NCI-H187 (cell line): ENCODE measurements at places on chromosomes 7 and 10.

- DNase-seq, result no peak
Measured at GRCh38 chr10:22344781-22345300, 455 bp upstream of the SPAG6 start.

DNA sequence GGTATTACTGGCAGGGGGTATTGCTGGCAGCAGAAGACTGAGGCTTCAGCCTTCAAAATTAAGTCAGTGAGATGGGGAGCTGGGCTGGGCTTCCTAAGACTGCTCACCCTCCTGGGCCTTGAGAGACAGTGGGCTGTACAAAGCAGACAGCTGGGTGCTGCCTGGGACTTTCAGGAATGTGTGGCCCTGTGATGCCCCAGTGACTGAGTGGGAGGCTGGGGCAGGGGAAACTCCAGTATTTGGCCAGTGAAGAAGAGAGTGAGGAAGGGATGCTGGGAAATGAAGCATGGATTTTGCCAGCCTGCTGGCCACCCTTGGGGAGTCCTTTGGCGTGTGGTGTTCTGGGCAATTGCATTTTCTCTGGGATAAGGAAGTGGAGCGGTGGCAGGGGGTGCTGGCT, 442 bp downstream of the ANKRD2 start:
- no peak for DNase-seq

- no peak for DNase-seq
Measured at GRCh38 chr7:22821702-22822485, 755 bp downstream of the TOMM7 start.

- DNase-seq, result no peak
Measured at GRCh38 chr7:151396328-151396970, 13.4 kb downstream of the WDR86 start.

- DNase-seq, result no peak
Measured at GRCh38 chr10:32771217-32771616, 186.8 kb downstream of the ITGB1 start.

DNA sequence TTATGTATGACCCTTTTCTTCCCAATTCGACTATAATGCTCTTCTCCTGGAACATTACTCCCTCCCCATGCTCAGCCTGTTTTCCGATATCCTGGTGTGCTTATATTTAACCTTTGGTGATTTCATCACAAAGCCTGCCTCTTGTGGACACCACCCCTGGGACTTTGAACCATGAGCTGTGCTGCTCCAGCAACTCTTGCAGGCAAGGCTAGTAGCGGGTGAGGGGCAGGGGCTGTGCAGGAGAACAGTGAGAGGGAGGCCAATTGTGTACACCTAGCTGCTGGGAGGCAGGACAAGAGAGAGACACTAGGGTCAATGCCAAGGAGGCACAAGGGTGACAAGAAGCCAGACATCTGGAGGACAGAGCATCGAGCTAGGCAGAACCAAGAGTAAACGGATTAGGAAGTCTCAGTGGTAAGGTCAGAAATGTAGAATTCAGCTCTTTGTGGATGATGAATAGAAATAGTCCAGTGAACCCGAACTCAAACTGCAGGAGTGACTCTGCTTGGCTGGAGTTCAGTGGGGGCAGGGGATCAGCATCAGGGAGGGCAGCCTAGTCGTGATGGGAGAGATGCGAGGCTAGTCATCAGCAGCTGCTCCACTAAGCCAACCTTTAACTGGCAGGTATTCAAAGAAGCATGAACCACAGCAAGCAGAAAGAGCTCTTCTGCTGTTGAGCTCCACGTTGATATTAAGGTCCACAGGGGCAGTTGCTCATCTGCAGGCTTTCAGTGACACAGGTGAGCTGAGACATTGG, 31.0 kb upstream of the MKI67 start:
- DNase-seq, result no peak

- DNase-seq, result no peak
Measured at GRCh38 chr10:26485150-26485941, 47.2 kb downstream of the APBB1IP start.

DNA sequence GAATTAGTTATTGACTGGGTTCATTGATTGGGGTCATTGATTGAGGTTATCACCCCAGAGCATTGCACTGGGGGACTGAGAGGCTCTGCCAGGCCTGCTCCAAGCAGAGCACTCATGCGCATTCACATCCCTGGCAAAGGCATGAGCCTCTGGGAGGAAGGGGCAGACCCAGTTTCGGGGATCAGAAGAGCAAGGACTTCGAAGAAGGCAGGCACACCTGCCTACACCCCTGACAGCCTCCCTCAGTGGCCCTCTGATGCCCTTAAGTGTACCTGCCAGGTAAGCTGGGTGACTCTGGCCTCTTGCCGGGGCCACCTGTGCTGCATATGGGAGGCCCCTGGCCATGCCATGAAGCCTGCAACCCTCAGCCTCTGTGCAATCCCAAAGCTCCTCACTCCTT, 181.1 kb downstream of the PTPN20 start:
- no peak for DNase-seq

DNA sequence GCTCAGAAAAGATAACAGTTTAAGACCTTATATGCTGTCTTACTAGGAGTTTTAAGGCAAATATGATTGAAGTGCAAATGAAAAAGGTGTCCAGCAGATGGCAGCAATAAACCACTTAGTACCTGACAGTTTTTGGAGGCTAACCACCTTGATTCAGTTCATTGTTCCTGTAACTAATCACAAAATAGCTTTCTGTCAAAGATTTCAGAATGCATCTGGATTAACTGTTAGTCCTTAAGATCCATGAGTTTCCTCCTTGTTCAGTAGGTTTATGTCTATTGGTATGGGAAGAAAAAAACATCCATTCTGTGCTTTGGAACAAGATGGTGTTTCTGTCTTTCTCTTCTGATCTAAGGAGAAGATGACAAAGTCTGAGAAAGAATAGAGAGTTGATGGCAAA, 46.6 kb downstream of the CCSER2 start:
- peak; percentile 2 for DNase-seq

DNA sequence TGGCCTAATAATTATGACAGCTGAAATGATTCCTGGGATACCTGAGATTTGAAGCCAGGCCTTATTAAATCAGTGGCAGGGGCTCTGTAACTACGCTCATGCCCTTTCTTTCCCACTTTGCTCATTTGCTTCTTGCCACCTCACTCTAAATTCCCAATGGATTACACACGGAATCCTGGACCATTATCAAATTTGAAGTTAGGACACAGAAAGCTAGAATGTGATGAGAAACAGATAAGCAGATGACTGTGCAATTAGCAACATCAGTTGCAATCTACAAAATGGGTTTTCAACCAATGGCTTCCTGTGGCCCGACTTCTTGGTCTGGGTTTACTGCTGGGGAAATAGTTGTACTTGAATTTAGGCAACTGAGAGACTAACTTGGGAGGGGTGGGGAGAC, 374.3 kb downstream of the INHBA start:
- no peak for DNase-seq

DNA sequence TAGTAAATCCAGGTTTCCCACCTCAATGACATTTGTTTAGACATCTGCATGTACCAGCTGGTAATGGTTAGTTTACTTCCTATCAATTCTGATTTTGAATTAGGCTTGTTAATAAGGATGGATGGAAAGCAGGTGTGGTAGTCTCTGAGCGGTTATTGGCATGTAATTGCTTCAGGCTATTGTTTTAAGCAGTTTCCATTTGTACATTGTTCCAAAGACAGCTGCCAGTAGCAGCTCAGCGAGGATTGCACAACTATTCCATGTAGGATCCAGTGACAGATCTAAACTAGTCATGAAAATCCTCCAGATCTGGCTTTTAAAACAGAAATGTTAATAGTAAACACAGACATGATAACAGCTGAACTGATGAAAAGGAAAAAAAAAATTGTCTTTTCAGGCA, 436.0 kb upstream of the ADARB2 start:
- no peak for DNase-seq

DNA sequence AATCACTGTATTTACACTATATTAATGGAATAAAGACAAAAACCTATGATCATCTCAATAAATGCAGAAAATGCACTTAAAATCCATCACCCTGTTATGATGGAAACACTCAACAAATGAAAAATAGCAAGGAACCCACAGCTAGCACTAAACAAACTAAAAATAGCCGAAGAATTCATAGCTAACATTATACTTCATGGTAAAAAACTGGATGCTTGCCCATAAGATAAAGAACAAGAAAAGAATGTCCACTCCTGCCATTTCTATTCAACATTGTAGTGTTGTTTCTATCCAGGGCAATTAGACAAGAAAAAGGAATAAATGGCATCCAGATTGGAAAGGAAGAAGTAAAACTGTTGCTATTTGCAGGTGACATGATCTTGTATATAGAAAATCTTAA, 142.1 kb downstream of the STK31 start:
- DNase-seq, result no peak

- DNase-seq, result no peak
Measured at GRCh38 chr10:15369256-15370211, 1.6 kb downstream of the FAM171A1 start.

GRCh38 chr7:125573126-125573525, 643.5 kb upstream of the POT1 start:
- DNase-seq, result no peak

- DNase-seq, result no peak
Measured at GRCh38 chr10:114486938-114487814, 82.9 kb upstream of the AFAP1L2 start.

DNA sequence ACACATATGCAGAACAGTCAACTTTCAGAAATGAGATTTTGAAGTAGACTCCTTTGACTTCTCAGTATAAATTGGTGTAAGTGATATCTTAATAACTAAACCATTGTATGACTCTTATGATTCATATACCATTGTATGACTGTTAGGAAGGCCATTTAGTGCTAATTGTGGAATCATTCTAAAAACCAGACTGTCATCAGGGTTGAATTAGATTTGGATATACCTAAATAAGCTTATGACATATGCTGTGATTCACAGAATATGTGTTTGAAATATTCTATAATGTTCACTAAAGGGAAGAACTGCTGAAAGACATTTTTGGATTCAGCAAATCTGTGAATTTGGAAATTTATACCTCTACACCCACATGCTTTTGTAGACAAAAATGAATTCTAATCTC, 438.1 kb downstream of the MDFIC start:
- no peak for DNase-seq
